ENCODE measurements at places on chromosomes 16 and 17. TPM values are rescaled to one million over a fixed set of nuclear protein-coding genes. Genes with fewer than 3 reads are reported as not detected.

- no peak for DNase-seq
These were observed 22.7 kb downstream of the YWHAE start for GRCh38 chr17:1377334-1377733.

DNA sequence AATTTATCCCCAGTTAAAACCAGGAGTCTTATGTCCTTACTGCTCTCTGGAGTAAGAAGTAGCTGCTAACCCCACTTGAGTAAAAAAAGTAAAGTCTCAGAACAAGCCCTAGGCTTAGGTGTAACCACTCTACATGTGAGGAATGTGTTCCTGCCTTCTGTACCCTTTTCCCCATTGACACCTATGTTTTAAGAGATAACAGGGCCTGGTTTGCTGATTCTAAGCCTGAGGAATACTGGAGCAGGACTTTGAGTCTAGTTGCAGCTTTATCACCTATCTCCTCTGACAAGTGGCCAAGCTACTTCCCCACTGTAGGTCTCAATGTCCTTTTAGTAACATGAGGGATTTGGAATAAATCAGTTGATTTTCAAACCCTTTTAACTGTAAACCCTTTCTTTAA is 40.2 kb downstream of the REXO5 start:
- no peak for DNase-seq

GRCh38 chr17:2749784-2750181 is 331 bp upstream of the CCDC92B start:
- DNase-seq = peak; percentile 57

DNA sequence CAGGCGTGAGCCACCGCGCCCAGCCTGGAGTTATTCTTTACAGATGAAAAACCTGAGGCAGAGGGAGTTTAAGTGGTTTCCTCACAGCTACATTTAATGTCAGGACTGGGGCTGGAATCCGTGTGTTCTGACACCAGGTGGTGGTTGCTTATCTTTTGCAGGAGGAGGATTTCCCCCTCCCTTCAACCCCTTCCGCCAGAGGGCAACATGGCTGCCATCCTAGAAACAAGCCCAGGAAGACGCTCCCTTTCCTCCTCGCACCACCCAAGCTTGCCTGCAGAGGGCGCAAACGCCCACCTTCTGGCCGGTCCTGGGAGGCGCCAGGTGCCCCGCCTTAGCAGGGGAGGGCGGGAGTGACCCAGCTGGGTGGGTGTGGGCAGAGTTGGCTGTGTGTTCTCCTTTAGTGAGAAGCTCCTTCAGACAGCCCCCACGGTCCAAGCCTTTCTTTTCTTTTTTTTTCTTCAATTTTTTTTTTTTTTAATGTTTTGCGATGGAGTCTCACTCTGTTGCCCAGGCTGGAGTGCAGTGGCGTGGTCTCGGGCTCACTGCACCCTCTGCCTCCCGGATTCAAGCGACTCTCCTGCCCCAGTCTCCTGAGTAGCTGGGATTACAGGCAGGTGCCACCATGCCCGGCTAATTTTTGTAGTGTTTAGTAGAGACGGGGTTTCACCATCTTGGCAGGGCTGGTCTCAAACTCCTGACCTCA is 9.9 kb upstream of the RAP1GAP2 start:
- DNase-seq = peak; percentile 69

ZFP90 gene
- 7.3 TPM for polyA plus RNA-seq

ACSM2B gene
- polyA plus RNA-seq = not detected

GRCh38 chr16:84392031-84392360 is 23.7 kb downstream of the ATP2C2 start:
- DNase-seq = no peak

UNC13D gene
- 0.52 TPM for polyA plus RNA-seq

DNA sequence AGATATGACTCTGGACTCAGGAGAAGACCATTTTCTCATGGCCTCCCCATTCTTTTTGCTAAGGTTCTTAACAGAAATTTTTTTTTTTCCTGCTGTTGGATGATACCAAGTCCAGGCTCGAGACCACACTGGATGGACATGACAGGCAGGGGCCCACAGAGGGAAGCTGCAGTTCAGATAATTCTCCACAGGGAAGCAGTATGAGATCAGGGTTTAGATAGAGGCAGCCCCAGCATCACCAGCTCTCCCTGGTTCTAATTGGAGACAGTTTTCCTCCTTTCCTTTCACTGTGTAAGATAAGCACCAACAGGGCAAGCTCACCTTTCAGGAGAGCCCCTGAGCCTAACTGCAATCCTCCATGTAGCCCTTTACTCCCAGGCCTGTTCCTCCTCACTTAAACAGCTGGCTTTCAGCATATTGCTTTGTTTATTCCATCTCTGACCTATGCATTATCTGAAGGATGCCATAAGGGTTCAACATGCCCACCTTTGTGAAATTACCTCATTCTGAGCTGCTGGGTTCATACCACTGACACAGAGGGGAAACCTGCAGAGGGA is 108.1 kb downstream of the SNX11 start:
- peak; percentile 28 for DNase-seq

- DNase-seq = no peak
These were observed 99.0 kb downstream of the C16orf78 start for GRCh38 chr16:49472598-49472997.

CRHR1 gene
- polyA plus RNA-seq = not detected

DNA sequence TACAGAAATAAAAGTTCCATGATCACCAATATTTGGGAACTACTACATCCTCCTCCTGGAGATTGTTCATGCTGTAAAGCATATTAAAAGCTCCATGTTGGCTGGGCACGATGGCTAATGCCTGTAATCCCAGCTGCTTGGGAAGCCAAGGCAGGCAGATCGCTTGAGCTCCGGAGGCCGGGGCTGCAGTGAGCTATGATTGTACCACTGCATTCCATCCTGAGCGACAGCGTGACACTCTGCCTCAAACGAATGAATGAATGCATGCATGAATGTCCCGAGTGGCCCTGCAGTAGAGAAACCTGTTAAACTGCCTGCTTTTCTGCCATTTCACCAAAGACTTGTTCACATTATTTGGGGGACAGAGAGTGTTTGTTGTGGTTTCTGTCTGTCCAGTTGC is 15.0 kb downstream of the CNEP1R1 start:
- no peak for DNase-seq

MMP15 gene
- polyA plus RNA-seq = 0.69 TPM
